ENCODE measurements at places on chromosomes 7 and 10.
A peak's percentile ranks its signal among the peaks of the same experiment; 100 is the strongest.

GRCh38 chr7:25031007-25031406 is 51.0 kb upstream of the OSBPL3 start:
- no peak for DNase-seq

DNA sequence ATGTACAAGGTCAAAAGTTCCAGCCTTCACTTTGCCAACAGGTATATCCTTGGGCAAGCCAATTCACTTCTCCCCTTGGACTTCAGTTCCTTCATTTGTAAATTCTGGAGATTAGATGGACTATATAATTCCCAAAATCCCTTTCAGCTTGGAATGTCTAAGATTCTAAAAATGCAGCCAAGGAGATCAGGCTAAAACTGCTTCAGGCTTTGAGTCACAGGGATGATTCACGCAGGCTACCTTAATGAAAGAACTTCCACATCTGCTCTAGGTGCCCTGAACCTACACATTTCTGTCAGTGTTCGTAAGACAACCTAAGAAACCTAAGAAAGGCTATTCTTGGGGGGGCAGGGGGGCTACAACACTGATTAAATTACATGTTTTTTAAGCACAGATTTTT is 7.1 kb downstream of the CPVL start:
- no peak for DNase-seq

GRCh38 chr10:30000802-30001571 is 58.4 kb downstream of the JCAD start:
- no peak for DNase-seq

DNA sequence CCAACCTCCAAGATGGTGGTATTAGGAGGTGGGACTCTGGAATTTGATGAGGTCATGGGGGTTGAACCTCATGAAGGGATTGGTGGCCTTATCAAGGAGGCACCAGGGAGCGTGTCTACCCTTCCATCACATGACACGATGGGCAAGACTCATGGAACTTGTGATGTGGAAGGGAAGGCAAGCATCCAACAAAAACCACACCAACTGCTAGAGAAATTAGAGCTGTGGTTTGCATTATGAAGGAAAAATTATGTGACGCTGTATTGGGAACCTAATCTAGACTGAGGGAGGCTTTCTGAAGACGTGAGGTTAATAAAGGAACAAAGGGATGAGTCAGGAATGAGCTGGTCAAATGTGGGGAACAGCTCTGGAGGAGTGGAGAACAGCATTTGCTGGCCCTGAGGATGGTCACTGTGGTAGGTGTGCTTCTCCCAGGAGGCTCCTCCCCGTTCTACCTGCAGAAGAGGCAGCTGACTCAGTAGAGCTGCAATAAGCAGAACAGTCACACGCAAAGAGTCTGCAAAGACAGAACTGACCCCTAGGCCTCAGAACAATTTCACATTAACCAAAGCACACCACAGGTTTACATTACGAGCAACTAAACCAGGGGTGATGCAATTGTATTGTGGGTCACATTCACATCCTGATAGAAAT is 236.6 kb upstream of the GRB10 start:
- no peak for DNase-seq

DNA sequence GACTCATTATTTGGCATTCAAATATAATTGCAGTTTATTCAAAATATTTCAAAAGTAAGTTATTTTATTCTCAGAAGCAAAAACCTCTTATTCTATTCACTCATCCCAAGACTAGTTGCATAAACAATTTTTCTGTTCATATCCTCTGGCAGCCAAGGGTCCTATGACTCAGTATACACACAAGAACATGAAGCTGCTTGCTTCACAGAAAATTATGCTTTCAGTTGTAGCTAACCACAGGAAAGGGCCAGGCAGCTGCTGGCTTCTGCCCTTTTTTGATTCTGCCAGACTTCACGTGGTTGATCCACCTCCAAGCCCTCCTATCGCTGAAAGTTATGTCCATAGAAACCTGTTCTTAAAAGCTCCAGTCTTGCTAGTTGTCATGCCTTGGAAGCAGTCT is 108.8 kb downstream of the ABCA13 start:
- DNase-seq = no peak

DNA sequence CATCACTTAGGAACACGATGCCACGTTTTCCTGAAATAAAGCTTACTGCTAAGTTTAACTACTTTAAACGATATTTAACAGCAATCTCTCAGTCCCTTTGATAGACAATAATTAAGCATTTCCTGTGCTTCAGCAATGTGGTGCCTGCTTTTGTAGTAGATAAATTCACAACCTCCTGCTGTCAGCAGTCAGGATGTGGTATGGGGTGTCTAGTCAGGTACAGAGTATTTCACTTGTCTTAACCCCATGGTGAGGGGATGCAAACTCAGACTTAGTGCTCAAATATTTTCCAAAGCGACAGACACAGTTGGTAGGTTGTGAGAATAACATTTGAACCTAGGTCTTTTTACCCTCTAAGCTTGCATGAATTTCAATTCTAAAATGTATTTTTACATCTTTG is 526.2 kb upstream of the PFKP start:
- no peak for DNase-seq

DNA sequence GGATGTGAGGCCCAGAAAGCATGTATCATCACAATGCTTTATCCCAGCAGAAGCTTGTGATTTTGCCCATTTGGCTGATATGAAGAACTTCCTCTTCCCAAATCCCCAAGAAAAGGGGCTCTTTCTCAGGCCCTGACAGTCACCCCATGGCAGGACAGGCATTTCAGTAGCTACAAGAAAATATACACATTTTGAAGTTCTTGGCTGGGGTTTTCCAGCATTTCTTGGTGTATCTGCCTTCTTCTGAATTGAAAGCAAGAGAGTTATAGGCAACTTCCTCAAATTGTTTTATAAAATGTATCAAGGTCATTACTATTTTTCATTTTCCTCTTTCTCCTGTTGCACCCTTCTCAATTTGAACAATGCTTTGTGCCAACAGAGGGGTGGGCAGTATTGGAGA is 63.3 kb upstream of the PDLIM1 start:
- no peak for DNase-seq

- DNase-seq = no peak
Observed at GRCh38 chr7:22350466-22351328, 6.3 kb downstream of the RAPGEF5 start.

- peak; percentile 57 for DNase-seq
Observed at GRCh38 chr7:152522571-152523067, 86.8 kb upstream of the KMT2C start.

- no peak for DNase-seq
Observed at GRCh38 chr7:13151978-13152377, 464.5 kb downstream of the ARL4A start.

GRCh38 chr7:44377681-44378421 is 52.5 kb upstream of the CAMK2B start:
- DNase-seq = no peak

- no peak for DNase-seq
Observed at GRCh38 chr7:150820148-150820547, 19.6 kb downstream of the TMEM176A start.

DNA sequence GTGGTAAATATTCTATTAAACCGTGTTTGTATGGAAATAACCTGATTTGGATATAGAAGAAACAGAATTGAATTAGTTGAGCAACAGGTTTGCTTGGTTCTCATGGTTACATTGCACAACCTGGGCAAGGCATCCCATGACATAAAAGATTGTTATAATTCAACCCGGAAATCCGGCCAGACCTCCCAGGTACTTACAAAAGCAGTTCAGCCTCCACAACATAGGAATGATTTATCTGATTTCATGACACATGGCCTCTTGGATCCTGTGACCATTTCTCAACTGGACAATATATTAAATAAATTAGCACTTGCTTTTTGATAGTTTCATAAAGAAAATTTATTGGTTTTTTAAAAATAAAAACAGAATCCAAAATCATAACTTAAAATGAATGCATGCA is 55.1 kb upstream of the PTPN12 start:
- DNase-seq = no peak

DNA sequence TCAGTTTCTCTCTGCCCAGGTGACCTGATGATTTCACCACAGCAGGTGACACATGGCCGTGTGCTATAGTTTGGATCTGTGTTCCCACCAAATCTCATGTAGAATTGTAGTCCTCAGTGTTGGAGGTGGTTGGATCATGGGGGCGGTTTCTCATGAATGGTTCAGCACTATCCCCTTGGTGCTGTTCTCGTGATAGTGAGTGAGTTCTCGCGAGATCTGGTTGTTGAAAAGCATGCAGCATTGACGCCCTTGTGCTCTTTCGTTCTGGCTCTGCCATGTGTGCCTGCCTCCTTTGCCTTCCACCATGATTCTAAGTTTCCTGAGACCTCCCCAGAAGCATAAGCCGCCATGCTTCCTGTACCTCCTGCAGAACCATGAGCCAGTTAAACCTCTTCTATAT is 85.2 kb upstream of the C1QL3 start:
- no peak for DNase-seq

- no peak for DNase-seq
Observed at GRCh38 chr7:112358513-112358912, 91.7 kb upstream of the IFRD1 start.

DNA sequence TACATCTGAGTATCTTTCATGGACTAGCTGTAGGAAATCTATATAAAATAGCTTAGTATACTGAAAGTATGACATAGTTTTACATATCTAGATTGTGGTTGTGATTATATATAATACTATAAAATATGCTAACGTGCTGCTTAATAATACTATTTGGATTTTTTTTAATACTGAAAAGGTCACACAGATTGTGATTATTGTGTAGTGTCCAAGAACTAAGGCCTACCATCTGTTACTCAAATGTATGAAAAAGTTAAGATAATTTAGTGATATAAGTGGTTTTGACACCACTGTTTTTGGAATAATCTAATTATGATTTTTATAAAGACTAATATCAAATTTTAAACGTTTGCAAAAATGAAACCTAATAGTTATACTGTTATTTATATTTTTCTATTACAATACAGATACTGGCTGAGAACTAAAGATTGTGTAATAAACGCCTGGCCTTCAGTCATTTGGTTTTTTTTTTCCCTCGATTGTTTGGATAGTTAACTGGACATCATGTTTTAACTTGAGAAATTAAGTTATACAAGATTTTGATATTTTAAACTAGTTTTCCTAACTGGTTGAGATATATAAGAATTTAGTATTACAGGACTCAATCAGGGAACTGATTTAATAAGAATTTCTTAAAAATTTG is 12.6 kb downstream of the PTEN start:
- no peak for DNase-seq

DNA sequence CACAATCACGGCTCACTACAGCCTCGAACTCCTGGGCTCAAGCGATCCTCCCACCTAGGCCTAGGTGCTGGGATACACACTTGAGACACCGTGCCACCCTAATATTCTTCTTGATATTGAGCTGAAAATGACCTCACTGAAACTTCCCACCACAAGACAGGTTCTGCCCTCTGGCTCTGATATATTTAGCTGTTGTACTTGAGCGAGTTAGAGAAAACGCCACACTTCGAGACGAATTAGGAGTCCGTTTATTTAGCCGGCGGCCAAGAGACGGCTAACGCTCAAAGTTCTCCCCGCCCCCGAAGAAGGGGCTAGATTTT is 17.9 kb downstream of the ZC3HAV1 start:
- no peak for DNase-seq

- no peak for DNase-seq
Observed at GRCh38 chr10:120327675-120328074, 129.4 kb upstream of the PLPP4 start.

- peak; percentile 17 for DNase-seq
Observed at GRCh38 chr7:77657427-77658224, 38.6 kb upstream of the RSBN1L start.

- no peak for DNase-seq
Observed at GRCh38 chr10:125795128-125795527, 19.5 kb upstream of the MMP21 start.

DNA sequence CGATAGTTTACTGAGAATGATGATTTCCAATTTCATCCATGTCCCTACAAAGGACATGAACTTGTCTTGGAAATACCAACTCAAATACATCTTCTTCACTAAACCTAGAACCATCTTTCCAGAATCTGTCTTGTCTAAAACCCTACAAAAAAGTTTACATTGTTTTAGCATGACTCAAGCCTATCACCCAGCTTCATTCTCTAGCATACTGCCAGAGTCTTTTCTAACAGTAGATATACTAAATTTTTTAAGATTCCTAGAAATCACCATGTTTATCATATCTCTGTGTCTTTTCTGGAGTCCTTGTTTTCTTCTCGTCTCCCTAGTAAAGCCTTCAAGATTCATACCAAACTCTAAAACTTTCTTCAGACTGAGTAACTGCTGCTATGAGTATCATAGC is 129.7 kb downstream of the SEMA3E start:
- no peak for DNase-seq

DNA sequence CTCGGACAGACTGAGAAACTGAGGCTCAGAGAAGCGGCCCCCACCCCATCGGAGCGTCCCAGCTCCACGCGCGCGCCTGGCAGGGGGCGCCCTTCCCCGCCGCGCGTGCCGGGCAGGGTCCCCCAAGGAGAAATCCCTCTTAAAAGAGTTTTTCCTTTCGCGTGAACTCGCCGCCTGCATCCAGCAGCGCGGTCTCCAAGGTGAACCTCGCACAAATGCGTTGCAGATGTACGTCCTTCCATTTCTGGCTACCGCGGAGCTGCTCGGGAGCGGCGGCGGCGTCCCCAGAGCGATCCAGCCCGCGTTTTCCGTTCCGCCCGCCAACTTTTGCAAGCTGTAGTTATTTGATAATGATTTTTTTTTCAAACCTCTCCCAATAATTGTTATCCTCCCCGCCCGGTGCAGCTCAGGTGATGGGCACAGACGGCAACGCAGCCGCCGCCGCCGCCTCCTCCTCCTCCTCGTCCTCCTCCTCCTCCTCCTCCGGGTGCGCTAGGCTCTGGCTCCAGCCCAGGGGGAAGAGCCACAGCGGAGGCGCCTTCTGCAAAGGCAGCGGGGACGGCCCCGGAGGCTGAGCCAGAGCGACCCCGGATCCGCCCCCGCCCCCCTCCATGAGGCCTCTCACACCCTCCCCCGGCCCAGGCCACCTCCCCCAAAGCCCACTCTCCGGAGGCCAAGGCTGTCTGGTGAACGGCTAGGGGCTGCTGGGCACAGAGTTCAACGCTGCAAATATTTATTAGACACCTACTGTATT is 74.0 kb upstream of the CUX1 start:
- no peak for DNase-seq

DNA sequence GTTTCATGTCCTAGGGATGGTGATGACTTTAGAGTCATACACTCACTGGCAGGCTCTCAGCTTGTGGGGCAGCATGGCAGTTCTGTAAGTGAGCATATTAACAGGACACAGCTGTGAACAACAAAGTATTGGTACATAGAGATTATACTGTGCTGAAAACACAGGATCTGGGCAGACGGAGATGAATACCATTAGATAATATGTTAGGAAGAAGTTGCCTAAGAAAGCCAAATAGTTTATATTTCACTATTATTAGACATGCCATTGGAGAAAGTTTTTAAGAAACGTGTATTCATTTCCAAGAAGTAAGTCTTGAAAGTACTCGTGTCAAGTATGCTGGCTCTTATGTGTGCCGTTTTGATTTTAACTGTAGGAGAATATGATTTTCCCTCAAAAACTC is 274.5 kb downstream of the INHBA start:
- DNase-seq = no peak

GRCh38 chr7:17401791-17402627 is 103.6 kb downstream of the AHR start:
- no peak for DNase-seq
